ENCODE measurements at places on chromosomes 1 and 21.
A peak's percentile ranks its signal among the peaks of the same experiment; 100 is the strongest.

- no peak for DNase-seq
Observed at GRCh38 chr1:216523449-216524190, 100.4 kb upstream of the USH2A start.

DNA sequence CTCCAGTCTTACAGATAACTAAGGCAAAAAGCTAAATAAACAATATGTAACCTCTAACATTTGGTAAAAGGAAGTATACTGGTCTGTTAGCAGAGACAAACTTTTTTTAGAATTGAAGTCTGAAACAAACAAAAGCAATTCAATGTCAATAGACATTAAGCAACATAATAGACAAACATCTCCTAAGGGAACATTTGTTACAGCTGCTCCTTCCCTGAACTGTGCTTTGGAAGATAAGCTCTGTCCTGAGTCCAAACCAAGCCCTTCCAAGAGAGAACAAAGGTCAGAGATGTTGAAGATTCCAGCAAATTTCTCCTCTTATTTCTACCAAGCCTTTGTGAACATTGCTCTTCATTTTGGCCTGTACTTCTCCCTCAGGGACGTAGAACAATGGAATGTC, 25.3 kb downstream of the FMO2 start:
- peak; percentile 46 for DNase-seq

- DNase-seq, result no peak
Observed at GRCh38 chr21:40797891-40798290, 49.1 kb downstream of the DSCAM start.

DNA sequence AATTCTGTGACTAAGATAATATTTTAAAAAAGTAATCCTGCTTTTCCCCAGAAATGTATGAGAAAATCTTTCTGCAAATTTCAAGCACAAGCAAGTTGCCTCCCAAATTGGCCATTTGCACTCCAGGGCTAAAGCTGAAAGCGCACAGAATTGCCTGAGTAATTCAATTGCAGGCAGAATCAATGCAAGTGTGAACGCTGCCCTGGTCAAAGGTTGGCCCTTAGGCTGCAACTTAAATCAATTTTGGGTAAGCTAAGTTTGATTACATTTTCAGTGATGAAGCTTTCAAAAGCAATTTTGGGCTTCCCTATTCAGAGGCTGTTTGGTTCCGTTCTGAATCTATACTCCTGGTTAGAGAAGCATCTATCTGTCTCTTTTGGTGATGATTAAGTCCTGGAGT, 501.8 kb upstream of the ZRANB2 start:
- DNase-seq, result no peak

- DNase-seq, result no peak
Observed at GRCh38 chr1:17135530-17135929, 16.3 kb upstream of the PADI2 start.

DNA sequence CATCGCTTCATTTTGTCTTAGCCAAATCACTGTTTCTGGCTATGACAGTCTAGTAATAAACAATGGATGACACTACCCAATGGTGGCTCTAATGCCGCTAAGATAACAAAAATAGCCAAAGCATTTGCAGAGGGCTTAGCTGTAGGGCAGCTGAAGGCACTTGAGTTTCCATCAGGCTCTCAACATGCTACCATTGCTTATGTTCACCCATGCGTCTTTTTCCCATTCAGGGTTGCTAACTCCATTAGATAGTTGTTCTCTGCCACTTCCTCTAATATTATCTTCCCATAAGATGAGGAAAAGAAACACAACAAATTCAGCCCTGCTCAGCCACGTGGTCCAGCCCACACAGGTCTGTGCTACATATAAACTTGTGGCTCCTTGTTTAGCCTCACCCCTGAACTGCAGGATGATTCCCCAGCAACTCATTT, 159.6 kb downstream of the TOMM20 start:
- DNase-seq, result no peak

- DNase-seq, result no peak
Observed at GRCh38 chr21:29481081-29481480, 182.4 kb downstream of the BACH1 start.

DNA sequence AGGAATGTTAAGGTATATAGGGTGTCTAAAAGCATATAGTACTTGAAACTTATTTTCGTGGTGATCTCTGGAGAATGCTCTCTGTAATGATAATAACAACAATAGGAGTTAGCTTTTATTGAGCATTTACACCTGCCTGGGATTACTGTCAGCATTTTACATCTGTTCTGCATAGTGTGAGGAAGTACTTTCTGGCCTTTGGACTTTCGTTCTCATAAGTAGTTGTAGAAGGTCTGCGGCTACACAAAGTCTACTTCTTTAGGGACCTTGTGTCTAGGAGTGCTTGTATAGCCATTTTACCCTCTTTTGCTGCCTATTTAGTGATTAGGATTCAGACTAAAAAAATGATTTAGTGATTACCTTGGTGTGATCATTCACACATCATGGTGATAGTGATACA, 103.6 kb upstream of the GPR52 start:
- no peak for DNase-seq

- DNase-seq, result no peak
Observed at GRCh38 chr1:10696977-10697376, 99.5 kb downstream of the CASZ1 start.

DNA sequence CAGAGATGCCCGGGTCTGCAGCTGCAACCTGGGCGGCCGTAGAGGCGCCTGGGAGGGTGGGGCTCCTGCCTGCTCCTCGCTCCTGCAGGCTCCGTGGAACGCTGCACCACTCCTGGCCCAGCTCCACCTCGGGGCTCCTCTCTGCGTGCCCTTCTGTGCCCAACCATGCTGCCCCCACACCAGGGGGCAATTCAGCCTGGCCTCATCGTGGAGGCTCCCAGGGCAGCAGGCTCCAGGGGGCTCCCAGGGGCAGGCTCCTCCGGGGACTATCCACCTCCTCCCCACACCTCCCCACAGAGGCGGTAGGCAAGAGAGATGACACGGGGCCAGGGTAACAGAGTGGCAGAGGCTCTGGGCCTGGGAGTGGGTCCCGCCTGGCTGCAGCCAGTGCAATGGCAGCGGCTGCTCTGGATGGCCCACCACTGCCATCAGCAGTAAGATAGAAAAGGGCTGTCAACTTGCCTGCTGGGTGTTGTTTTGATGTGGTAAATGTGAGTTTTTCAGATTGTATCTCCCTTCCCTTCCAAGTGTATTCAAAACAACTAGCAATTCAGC, 22.4 kb upstream of the LRRC8C start:
- DNase-seq, result no peak

GRCh38 chr1:210647406-210648333, 319.0 kb downstream of the HHAT start:
- no peak for DNase-seq

DNA sequence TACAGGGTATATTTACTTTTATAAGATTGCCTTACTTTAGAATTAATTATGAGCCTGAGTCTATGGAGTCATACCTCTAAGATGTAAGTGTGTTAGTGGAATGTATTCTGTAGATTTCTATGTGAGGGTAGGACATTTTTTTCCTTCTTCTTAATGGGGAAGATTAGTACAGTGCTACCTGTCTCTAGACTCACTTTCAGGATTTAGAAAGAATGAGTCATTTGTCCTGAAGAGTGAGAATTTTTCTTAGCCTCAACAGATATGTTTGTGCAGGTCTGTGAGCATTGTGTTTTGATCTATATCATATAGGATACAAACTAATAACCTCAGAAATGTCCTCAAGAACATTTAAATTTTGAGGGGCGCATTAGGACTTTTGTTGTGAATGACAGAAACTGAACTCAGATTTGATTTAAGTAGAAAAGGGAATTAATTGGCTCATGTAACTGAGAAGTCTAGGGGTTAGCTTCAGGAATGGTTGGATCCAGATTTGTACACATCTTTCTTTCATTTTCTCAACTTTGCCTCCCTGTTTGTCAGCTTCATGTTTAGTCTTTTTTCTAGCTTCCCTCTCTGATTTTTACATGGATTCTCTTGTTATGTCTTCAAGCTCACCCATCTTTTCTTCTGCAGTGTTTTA, 45.3 kb downstream of the TTC3 start:
- DNase-seq, result no peak

DNA sequence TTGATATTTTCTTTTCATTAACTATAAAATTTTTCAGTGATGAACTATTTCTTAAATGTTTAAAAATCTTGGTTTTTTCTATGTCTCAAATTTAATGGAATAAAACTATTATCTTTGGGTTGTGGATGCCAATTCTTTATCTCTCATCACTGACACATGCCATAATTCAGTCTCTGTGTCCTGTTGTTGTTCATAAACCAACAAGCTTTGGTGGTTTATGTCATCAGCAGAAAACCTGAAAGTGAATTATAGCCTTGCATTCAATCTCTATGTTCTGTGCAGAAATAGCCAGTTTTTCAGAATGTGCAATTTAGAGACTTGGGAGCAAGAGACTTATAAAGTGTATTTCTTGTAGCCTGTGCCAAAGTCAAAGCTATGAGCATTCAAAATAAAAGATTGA, 462.6 kb upstream of the ADGRL4 start:
- no peak for DNase-seq

GRCh38 chr1:47186267-47187185, 3.3 kb downstream of the PDZK1IP1 start:
- DNase-seq, result no peak

DNA sequence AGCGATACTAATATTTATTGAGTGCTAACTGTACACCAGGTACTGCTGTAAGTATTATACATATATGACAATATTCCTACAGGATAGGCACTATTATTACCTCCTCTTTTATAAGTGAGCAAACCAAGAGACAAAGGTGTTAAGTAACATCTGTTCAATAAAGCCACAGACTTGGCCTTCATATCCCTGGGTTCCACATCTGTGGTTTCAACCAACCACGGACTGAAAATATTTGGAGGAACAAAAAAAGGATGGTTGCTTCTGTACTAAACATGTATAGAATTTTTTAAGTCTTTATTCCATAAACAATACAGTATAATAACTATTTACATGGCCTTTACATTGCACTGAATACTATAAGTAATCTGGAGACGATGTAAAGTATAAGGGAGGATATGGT, 95.1 kb downstream of the RERE start:
- no peak for DNase-seq

DNA sequence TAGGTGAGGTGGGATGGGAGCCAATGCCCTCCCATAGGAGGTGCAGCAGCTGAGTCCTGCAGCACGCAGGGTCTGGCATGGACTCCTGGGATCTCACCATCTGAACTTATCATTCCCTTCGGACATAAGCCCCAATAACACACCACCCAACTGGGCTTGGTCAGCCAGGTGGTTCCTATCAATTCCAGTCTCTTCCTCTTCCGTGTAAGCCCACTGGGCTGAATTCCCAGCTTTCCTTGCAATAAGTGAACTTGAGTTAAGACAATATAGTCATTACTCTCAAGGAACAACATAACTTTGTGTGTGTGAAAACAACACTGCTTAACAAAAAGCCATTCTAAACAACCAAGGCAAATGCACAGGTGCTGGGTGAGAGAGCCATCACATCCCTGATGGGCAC, 86.6 kb upstream of the EDN2 start:
- no peak for DNase-seq

DNA sequence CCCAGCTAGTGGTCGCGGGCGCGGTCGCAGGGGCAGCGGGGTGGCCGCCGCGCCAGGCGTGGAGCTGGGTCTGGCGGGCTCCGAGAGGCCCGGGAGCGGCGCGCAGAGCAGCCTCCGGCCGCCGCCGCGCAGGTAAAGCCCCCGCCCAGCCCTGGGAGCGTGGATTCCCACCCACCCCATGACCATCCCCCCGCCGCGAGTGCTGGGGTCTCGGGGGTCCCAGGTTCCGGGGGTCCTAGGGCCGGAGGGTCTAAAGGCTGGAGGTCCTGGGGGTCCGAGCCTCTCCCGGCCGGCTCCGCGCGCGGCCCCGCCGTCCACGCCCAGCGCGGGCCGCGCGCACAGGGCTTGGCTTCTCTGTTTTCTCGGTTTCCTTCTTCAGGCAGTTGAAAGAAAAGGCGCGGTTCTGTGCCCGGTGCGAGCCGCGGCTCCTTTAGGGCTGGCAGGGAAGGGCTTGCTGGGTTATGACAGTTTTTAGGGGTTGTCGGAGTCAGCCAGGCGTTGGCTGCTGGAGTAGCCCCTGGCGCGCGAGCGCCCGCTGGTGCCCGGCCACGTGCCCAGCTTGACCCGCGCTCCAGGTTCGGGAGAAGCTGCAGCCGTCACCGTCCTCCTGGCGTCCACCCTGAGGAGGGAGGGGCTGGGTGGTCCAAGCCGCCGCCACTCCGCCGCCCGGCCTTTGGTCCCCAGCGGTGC, 359 bp downstream of the LRRC3 start:
- DNase-seq, result peak; percentile 48

- DNase-seq, result peak; percentile 80
Observed at GRCh38 chr1:179586107-179586823, 5.4 kb upstream of the TDRD5 start.

- no peak for DNase-seq
Observed at GRCh38 chr21:32320059-32320458, 21.4 kb downstream of the MRAP start.

DNA sequence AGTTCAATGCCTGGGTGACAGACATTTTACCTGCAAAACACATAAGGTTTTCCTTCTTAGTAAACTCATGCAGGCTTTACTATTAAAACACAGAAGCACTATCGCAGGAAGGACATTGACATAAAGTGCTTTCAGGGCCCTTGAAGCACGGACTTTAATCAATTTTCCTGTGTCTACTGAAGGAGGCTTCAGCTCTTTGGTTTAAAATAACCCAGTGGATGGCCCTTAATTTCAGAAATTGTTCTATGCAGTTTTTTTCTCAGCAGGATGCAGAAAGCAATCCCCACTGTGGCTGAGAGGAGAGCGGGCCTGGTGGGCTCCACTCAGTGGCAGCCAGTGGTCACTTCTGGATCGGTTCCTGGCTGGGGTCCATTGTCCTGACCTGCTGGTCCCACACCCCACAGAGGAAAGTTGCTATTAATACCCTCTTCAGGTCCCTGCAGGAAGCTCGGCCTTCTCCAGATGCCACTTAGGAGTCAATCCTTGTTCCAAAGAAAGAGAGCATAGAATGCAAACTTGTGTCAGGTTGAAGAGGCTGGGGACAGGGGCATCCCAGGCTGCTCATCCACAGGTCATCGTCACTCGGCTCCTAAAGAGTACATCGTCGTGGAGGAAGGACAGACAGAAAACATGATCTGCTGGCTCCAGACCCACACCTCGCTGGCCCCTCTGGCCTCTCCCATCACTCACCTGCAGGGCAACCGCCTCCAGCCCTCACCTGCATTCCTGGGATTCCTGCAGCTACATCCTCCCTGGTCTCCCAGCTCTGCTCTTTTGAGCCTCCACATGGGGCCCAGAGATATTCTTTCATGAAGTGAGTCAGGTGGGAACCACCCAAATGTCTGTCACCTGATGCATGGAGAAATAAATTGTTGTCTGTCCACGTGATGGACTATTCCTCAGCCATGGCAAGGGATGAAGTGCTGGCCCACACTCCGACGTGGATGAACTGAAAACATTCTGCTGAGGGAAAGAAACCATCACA, 153.1 kb downstream of the PSMG1 start:
- no peak for DNase-seq

DNA sequence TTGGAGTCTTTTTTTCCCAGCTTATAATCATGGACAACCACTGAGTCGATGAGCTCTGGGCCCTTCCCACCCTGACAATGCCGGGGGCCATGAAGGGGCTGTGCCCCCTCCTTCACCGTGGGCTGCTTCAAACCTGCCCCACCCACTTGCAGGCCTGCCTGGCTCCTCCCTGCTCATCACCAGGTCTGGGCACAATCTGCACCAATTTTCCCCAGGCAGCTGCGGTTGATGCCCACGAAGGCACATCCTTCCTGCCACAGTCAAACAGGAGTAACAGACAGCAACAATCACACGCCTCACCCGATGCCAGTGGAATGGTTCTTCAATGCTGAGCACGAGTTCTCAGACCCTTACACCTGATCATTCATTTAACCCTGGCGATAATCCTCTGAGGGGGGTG, 18.9 kb downstream of the PGLYRP3 start:
- DNase-seq, result no peak

All from right hindlimb (tissue), 1 donor.